ENCODE measurements at places on chromosomes 12 and 14.
A peak's percentile ranks its signal among the peaks of the same experiment; 100 is the strongest.

- no peak for DNase-seq
These were observed 6.6 kb downstream of the RTN1 start for GRCh38 chr14:59863806-59864525.

- peak; percentile 73 for DNase-seq
These were observed 34.6 kb downstream of the LMNTD1 start for GRCh38 chr12:25518512-25518911.

DNA sequence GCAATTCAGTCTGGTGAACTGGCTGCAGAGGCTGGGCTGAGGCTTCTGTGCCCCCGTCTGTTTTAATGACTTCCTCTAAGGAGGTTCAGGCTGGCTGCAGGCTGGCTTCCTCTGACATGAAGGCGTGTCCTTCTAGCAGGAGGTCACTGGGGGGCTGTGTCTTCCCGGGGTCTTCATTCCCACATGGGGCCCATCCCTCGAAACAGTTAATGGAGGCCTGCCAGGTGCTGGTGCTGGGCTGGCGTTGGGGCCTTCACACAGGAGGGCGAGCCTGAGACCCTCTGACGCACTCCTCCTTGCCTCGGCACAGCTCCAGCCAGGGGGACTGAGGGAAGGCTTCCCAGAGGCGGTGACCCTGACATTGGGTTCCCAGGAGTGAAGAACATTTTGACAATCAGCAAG lies 57.7 kb upstream of the DLK1 start:
- DNase-seq: no peak

- no peak for DNase-seq
These were observed 45.9 kb downstream of the CDK17 start for GRCh38 chr12:96354326-96354725.

GRCh38 chr14:98249057-98249456 lies 1022.9 kb downstream of the BCL11B start:
- DNase-seq: no peak

- peak; percentile 72 for DNase-seq
These were observed 432.9 kb downstream of the ZFP36L1 start for GRCh38 chr14:68359837-68360552.

DNA sequence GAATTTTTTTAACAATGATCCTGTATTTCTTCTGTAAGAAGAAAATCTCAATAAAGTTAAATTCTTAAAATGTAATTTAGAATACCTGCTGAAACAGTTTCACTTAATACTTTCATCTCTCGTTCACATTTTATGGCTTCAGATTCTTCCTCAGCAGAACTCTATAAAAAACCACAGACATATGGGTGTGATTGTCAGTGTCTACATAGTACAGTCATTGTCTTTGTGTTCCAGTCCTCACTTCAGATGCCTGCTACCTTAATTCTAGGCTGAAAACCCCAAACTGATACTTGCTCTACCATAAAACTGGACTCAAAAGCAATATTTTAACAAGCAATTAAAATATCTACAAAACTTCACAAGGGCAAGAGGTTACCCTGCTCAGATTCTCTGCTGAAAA lies 71.8 kb downstream of the DNAI7 start:
- DNase-seq: no peak

All from AG10803 (cell line).